NCI-H446 treated with DMSO at 0.1 percent for 48 hours (cell line): ENCODE measurements at places on chromosomes 3 and 15.

DNA sequence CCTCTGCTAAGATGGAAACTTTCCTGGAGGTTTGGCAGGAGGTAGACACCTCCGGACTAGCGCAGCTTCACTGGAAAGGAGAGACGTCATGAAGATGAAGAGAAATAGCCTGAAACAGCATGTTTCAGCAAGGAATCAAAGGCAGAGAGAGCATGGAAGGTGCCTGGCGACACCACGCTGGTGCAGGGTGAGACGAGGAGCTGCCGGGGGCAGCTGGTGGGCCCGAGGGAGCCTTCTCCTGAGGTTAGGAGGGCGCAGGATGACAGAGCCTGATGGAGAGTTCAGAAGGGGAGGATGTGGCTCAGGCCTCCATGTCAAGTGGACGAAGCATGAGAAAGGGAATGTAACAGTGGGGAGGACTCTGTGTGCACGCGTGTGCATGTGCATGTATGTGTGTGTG is 113.6 kb downstream of the TPRA1 start:
- no peak for DNase-seq

DNA sequence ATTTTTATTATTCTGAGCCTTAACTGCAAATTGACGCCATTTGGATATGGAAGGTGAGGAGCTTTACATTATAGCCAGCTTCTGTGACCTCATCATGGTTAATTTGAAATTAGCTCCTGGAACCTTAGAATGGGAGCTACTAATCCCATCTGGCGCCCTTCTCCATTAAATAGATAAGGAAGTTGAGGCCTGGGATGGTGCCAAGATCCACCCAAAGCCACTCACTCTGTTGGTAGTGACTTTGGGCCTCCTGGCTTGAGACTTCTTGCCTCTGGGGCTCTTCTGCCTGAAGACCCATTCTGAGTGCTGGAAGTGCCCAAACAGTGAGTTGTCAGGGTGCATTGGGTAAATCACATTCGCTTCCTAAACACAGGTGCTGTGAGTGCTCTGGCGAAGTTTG is 12.0 kb upstream of the HMCES start:
- no peak for DNase-seq

DNA sequence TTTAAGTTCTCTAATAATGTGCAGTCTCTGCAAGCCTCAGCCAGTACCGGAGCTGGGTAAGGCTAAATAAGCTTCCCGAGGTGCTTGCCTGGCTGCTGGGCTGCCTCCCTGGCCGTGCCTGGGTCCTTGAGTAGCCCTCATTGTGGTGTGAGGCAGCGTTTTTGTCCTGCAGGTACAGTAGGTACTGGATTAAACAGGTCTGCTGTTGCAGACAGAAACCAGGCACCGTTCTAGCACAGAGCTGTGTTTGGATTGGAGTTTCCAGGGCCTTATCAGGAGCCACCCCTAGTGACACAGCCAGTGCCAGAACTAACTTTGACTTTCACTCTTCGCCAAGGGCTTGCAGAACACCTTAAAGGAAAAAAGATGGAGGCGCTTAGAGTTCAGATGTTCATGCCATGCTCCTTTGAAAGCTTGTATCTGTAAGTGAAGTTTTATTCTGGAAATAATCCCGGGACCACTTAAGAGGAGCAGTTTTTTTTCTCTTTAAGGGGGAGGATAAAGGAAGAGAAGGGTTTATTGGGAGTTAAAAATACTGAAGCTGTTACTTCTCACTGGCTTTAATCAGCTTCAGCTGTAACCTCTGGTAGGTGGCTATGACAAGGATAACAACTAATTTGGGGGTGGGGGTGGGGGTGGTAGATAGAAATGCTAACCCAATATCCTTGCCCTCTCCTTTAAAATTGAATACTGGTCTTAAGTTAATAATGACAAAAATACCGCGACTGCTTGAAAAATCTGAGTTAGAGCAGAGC is 126.8 kb downstream of the MITF start:
- no peak for DNase-seq

DNA sequence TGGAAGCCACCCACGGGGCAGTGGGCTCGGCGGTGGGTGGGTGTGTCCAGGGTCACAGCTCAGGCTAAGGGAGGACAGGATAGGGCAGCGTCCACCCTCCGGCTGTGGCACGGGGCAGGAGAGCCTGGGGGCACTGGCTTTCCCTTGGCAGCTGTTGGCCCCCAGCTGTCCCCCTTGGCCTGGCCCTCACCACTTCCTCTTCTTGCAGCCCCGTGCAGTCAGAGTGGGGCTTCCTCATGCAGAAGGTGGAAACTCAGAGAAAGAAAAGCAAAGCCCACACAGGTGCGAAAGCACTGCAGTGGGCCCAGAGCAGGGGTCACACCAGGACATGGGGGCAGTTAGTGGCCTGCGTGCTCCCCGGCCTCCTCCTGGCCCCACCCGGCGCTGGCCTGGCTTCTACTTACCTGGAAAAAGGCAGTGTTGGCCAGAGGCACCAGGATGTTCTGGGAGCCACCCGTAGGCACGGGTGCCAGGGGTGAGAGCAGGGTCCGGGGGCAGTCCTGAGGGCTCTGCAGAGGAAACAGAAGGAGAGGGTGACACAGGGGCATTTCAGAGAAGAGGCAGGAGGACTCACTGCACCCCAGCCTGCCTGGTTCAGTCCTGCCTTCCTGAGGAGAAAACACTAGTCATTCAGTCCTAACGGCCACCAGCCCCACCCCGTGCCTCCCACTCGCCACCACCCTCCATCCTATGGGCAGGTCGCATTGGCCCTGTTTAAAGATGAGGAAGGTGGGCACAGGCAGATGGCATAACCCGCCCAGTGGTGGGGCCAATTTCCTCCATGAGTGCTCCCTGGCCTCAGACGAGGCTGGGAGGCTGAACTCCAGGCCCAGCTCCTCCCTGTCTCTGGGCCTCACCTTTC is 28.3 kb downstream of the PLXND1 start:
- DNase-seq, result no peak

- DNase-seq, result no peak
Observed at GRCh38 chr15:31327669-31328427, 1.2 kb downstream of the KLF13 start.

DNA sequence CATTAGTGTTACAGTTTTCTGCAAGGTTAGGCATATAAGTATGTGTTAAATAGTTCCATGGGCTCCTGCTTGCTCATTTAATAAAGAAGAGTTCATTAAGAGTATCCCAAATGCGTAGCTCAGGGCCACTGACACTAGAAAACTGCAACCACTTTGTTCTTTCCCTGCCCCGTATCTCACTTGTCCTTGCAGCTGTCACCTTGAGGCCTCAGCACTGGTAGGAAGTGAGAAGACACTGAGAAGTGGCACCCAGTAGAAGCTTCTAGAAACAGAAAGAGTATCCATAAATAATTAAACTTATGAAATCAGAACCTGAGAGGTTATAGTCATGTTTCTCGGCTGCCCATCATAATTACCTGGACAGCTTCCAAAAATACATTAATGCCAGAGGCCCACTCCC is 266.0 kb downstream of the KCNMB2 start:
- DNase-seq, result no peak

DNA sequence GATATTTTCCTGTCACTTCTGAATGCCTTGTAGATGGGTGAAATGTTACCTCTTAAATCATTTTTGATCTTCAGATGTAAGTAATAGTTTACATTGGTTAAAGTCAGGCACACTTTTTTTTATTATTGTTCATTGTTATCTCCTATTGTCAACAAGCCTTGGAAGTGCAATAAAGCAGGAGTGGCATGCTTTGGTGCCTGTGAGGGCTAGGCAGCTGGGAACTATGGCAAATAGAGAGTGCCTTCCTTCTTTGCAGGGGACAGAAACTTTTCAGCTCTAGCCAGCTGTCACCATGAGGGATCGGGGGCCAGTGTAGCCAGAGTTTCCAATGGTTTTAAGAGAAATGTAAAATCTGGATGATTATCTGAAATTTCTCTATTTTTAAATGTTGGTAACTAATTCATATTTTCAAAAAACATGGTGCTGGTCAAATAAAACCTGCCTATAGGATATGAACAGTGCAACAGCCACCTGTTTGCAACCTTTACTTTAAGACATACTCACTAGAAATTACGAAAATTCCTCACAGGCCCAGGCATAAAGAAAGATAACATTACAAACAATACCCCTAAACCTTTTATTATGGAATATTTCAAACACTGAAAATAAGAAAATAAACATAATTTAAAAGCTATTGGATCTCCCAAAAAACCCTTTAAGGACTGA is 9.1 kb upstream of the SELENOK start:
- no peak for DNase-seq

DNA sequence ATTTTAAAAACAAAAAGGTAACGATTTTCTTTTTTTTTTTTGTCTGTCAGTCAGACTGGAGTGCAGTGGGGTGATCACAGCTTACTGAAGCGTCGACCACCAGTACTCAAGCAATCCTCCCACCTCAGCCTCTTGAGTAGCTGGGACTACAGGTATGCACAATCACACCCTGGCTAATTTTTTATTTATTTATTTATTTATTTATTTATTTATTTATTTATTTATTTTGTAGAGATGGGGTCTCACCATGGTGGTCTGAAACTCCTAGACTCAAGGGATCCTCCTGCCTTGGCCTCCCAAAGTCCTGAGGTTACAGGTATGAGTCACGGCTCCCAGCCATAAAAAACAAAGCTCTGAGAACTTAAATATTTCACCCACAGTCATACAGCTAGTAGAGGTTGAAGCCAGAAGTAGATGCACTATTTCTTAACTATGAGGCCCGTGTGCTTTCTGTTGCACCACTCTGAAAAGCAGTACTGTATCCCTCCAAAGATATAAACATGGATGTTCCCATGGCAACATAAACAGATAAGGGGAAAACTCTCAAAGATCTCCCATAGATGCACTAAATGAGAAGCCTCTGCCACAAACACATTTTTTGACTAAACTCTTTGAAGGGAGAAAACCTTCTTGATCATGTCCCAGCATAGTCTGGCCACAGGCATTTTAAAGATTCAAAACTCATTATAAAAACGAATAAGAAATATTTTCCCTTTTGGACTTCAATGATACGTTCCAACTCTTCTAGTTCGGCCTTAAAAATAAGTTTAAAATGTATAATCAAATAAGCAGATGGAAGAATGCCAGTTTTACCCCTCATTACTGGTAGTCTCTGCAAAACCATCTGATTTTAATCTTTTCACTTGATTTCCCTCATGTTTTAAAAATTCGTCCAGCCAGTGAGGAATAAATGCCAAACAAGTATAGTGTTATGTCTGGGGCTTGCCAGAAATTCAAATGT is 162.3 kb upstream of the ARHGEF26 start:
- no peak for DNase-seq

DNA sequence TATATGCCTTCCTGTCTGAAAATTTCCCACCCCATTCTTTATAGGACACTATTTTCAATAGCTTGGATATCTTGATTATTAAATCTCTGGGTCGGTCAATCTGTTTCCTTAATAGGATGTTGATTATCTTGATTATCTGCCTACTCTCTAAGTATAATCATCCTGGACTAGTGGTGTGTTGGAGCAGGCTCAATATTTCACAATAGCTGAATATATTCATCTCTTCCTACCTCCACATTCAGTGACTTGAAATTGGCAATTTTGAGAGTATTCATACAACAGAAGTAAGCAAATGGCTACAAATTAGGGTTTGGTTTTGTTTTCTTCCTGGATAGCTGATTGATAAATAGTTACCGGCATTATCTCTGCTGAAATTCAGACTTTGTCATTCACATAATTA is 1162.6 kb downstream of the ROBO1 start:
- no peak for DNase-seq

- no peak for DNase-seq
Observed at GRCh38 chr3:100813828-100814227, 104.5 kb downstream of the TFG start.

DNA sequence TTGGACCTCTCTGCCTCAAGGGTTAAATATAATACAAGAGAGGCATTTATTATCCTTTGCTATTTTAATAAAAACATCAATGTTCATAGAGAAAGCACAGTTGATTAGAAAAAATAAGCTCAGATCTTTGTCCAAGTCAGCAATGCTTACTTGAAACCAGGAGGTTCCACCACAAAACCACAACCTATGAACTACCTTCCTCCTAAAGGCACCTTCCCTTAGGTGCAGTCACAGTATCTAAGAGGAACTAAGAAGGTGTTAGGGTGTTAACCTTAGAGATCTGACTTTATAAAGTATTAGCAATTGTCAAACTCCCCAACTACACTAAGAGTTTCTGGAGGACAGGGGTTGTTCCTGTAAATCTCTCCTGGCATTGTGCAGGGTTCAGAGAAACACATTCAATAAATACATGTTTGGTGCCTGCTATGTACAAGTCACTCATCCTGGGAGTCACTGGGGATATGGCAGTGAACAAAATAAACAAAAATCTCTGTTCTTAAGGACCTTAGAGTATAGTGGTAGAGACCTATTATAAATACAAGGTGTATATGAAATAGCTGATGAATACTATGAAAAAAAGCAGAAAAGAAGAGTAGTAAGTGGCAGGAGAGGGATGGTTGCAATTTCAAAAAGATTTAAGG is 208.6 kb downstream of the NFKBIZ start:
- no peak for DNase-seq

DNA sequence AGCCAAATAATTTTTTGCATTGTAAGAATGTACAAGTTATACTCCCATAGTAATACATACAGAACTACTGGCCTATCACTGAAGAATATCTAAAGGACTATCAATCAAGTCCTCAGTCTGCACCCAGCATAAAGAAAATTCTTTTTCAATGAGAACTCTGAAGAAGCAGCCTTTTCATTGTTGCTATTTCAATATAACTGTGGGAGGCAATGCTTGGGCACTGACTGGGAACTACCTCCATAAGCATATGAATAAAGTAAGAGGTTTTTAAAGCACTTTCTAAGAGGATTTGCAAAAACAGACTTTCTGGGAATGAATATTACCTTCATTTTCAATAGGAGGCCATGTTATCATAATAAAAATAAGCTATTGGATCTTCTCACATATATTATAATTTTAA is 24.6 kb upstream of the NECTIN3 start:
- DNase-seq, result no peak

DNA sequence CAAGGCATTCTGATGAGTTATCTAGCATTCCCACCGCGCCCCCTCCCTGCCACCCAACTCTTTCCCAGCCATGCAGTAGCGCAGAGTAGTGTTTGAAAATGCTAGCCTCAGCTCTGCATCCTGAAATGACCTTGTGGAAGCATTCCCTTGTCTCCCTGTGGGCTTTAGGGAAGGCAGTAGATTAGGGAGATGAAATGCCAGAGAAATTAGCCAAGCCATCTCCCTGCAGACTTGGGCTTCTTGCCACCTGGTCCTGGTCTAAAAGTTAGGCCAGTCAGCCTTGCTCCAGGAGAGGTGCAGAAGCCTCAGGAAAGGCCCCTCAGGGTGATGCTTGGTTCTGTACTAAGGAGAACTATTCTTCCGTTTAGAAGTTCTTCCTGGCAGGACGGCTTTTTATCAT is 231.2 kb downstream of the CACNA2D3 start:
- no peak for DNase-seq

- no peak for DNase-seq
Observed at GRCh38 chr3:112644453-112644852, 3.5 kb upstream of the CCDC80 start.

GRCh38 chr3:98246142-98246541 is 17.9 kb upstream of the OR5H6 start:
- no peak for DNase-seq

DNA sequence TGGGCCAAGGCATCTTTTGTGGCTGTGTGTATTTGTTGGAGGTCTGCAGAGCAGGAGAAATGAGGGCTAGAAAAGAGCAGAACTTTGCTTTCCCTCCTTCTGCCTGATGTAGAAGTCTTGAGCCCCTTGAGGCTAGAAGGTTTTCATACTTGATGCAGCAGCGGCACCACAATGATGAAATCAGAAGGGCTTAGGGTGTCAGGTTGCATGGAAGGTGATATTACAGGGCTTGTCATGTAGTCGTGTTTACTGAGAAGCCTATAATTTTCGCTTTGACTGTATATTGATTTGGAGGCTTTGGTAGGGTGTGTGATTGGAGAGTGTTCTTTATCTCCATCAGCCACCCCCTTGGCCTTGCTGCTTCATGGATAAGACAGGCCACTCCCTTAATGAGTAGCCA is 339.8 kb downstream of the THSD4 start:
- no peak for DNase-seq
